ENCODE measurements at places on chromosomes 3 and 15.

DNA sequence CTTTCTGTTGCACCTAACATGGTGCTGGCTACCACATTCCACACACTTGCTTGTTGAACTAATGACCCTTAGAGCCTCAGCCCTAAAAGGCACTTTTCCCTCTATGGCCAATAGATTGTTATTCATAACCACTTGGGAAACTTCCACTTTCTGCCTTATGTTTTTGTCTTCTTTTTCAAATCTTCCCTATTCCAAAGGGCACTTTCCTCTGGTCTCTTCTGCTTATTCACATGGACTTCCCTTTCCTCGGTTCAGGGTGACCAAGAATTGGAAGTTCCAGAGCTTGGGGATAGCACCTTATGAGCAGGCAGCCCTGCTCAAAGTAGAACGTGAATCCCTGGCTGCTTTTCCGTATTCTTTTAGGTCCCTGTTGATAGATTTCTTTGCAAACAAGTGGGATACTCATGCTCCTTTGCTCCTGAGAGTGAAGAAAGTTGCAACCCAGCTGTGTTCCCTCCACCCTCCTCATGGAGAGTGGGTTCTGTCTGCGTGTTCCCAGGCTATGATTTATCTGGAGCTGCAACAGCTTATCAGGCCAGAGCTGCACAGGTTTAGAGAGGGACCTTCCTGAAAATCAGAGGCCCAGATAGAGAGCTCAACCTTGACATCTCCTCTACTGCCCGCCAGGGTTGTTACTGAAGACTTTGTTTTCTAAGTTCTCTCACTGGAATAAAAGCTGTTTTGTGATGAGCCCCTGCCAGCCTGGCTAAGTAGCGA lies 58.8 kb upstream of the MYZAP start:
- DNase-seq: no peak

DNA sequence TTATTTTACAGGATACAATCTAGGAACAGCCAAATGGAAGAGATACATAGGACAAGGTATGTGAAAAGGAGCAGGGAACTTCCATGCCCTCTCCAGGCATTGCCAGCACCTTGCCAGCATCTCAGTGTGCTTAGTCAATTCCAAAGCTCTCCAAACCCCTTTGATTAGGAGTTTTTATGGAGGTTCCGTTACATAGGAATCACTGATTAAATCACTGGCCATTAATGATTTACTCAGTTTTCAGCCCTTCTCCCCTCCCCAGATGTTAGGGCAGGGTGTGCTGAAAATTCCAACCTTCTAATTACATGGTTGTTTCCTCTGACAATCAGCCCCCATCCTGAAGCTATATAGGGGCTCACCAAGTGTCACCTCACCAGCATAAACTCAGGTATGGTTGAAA lies 11.5 kb downstream of the MYLK start:
- no peak for DNase-seq

DNA sequence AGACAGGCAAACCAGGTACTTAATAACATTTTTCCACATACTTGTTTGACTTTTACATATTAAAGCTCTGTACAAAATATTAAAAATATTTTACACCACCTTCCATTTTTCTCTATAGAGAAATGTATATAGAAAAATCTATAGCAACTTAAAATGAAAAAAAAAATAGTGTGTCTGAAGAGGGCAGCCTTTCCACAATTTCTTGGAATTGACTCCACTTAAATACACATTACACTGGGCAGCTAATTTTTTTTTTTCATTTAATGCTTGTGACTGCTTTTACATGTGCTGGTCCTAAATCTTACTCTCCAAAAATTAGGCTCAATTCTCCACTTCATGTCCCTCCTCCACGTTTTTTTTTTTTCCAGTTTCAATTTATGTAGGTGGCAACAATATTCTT lies 427.0 kb upstream of the RBMS3 start:
- no peak for DNase-seq

DNA sequence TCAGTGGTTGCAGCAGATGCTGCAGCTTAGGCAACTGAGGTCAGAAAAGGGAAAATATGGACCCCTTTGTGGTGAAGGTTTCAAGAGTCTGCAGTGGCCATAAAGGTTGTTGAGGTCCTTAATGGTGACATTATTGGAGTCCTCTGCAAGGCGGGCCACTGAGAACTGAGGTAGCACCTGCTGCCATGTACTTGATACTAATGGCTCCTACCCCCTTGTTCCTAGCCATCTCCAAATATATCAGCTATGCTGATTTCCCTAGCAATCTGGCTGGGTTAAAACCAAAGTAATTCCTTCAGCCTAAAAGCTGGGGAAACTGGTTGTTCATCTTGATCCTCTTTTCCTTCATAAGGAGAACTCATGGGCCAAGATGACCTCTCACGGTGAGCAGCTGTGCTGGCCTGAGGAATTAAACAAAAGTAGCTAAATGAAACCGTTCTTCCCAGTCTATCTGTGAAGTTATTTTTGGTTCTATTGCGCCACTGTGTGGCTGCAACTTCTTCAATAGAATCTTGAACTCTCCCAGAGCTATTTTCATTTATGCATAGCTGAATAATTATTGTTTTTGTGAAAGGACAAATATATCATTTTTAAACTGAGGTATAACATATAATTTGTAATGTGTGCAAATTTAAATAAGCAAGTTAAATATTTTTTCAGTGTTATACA lies 76.1 kb upstream of the PLSCR4 start:
- no peak for DNase-seq

DNA sequence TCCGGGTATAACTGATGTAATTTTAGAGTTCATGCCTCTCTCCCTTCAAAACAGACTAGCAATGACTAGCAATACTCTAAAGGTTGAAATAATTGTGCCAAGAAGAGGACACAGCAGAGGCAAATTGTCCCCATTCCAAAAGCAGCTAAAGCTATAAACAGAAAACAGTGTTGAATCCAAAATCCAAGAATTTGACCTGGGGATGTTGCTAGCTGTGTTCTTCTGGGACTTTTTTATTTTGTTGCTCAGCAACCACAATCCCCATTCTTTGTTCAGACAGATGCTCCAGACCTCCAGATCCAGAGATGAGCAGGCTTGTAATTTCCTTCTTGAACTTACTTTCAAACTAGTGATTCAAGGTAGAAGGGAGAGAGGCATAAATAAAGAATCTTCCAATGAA lies 191.5 kb downstream of the FOXB1 start:
- DNase-seq: no peak

GRCh38 chr15:63263519-63263918 lies 13.9 kb upstream of the APH1B start:
- DNase-seq: no peak

- no peak for DNase-seq
Observed at GRCh38 chr15:73617913-73618312, 15.3 kb downstream of the NPTN start.

Data from stimulated activated CD8-positive, alpha-beta memory T cell treated with anti-CD3 and anti-CD28 coated beads, Interleukin-2, amount 100 ng/mL, for 48 hours (primary cell).